ENCODE measurements at places on chromosomes 7 and 10.
A peak's percentile ranks its signal among the peaks of the same experiment; 100 is the strongest.

DNA sequence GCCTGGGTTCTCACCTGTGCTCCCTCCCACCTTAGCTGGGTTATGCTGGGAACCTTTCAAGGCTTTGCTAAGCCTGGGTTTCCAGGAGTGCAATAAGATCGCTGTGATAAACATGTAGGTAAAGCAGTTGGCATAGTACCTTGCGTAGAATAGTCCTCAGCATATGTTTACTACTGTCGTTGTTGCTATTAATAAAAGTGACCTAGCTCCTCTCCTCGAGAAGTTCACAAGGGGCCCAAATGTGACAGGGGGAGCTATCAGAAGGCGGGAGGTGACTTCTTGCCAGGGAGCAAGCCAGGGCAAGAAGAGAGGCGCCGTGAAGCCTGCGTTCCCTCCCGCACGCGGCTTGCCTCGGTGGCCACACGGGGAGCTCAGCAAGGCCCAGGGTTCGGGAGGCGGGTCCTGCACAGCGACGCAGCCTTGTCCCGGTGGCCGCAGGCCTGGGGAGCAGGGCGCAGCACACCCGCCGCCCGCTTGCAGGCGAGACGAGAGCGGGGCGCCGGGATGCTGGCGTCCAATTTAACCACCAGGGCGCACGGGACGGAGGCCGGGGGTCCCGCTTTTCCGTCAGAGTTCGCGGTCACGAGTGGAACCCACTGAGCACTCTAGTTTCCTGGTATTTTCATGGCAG lies 106.2 kb downstream of the SNX10 start:
- DNase-seq, result no peak

DNA sequence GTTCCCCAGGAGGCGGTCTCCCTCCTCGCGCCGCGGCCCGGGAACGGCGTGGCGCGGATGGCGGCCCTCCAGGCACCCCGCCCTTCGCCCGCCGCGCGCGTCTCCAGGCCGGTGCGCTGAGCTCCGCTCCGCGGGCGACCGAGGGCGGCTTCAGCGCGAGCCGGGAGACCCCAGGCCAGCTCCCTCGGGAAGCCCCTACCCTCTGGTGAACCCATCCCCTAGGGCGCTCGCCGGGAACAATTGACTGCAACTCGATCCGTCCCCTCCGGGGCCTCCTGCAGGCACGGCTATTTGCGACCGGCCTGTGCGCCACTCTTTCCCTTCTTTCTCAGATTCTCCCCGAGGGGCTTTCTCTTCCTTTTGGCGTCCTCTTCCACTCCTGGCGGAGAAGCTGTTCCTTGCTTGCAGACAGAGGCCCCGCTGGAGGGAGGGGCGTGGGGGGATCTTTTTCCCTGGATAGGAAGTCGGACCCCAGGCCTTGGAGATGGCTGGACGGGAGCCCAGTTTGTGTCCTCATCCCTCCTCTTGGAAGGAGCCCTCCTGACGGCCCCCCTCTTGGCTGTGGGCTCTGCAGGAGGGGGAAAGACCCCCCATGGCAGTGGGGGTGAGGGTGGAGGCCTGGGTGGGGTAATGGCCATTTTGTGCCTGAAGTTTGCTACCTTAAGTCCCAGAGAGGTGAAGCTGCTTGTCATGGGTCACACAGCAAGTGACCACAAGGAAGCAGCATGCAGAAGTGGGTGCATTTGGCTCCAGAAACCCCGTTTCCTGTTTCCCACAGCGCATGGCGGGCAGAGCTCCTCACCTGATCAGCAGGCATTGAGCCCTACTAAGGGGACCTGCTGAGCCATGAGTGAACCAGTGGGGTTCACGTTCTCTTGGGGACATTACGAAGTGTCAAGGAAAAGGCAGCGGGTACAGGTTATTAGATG lies 171.2 kb upstream of the TNRC18 start:
- DNase-seq, result no peak

DNA sequence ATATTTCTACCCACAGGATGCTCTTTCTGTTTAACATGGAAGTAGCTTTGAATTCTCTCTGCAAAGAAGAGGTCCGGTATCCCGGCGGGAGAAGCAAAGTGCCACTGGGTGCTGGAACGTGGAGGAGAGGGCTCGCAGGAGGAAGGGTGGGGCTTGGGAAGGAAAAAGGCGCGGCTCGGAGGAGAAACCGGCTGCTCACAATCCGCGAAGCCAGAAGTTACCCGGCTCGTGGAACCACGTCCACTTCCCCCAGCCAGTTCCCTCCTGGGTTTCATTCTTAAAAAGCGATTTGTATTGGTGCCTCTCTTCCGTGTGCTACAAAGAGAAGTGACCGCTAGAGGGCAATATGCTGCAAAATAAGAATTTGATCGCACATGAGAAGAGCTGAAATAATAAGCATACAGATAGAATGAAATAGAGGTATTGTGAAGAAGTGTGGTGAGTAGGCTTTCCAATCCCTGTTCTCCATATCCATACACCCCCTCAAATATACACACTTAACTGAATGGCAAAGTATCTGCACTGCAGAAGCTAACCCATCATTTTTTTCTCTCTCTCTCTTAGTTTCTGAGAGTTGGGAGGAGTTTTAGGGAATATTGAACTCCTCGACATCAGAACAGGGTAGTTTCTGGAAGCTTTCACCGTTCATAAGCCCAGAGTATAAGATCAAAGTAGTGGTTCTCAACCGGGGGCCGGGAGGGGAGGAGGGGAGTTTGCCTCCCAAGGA lies 31.1 kb downstream of the TRIL start:
- peak; percentile 76 for DNase-seq

GRCh38 chr10:115092555-115093285 lies 445 bp upstream of the ATRNL1 start:
- DNase-seq, result peak; percentile 5

DNA sequence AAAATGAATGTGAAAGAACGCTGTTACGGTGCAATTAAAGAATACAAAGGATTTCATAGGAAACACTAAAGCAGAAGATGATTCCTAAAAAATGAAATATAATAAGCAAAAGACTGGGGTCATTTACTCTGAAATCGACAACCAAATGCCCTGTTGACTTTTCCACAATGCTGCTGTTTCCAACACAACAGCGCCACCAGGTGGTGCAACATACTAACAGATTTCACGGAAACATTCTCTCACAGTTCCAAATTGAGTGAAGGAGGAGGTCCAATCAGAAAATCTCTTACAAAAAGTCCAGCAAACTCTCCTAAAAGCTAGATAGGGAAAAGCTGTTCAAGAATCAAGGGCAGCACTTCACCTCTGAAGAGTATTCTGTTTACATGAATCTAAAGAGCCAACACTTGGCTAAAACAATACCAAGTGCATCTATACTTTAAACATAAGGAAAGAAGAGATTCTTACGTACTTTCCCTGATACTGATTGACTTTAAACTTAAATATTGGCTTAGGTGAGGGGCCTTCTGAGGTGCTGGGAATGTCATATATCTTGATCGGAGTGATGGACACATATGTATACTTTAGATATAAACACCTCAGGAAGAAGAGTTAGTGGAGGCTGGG lies 55.9 kb downstream of the UPF2 start:
- peak; percentile 78 for DNase-seq

DNA sequence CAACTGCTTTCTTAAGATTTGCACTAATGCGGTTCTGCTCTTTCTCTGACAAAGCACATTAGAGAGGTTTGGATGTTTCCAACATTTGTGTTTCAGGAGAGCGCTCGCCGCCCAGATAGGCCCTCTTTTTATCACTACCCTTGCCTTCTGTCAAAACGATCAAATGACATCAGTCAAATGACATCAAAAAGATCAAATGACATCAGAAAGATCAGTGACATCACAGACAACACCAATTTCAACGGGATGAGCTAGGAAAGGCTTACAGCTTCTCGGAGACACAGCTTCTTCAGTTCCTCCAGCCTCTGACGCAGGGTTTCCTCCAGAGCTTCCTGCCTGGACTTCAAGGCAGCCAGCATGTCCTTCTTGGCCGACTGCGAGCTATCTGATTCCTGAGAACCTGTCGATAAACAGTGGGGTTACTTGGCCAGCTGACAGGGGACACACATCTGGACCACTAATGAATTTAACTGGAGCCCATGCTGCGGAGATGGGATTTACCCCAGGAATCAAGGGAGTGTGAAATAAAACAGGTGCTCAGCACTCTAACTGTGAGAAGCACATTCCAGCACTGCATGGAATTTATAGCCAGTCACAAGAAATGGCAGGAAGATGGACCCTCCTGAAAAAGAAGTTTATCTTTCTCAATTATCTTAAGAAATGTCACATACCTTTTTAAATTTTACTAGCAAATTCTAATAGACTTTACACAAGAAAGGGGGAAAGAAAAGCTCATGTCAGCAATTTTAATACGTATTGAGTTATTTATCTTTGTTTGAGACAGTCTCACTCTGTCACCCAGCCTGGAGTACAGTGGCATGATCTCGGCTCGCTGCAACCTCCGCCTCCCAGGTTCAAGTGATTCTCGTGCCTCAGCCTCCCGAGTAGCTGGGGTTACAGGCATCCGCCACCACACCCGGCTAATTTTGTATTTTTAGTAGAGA lies 88.2 kb downstream of the PRPF18 start:
- no peak for DNase-seq

DNA sequence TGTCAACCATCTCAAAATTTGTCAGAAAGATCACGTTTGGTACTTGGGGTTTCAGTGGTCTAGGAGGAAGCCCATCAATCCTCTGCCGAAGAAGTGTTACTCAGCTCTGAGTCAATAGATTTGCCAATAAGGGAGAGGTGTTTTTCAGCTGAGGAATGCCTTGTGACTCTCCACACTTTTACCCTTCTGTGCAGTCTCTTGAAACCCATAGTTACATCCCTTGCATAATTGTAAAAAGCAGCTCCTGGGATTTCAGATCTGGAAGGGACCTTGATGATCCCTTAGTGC lies 47.5 kb downstream of the INSYN2A start:
- DNase-seq, result peak; percentile 95

DNA sequence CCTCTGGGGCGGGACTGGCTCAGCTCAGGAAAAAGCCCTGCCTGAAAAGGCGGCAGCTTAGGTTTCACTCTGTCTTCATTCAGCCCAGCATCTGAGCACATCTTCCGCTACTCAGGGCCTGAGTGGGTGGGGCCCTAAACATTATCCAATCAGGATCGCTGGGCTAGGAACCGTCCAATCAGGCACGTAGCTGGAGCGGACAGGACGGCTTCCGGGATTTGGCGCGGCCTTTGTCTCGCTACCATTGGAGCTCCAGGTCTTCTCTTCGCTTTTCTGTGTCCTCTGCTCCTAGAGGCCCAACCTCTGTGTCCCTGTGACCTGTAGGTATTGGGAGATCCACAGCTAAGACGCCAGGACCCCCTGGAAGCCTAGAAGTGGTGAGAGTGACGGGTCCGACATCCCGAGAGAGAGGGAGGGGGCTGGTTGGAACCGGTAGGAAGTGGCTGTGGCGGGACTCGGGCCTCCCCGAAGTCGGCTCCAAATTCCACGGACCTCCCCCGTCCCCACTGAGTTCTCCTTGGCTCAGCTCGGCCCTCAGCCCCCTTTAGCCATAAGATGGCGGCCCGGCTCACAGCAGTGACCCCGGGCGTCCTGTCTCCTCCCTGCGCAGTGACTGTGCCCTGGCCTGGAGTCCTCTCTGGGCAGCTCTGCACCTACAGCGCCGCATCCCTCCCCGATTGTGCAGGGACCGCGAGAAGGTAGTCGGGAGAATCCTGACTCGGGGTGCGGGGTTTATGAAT lies 99.1 kb downstream of the ZNF680 start:
- DNase-seq, result peak; percentile 5

- no peak for DNase-seq
Measured at GRCh38 chr7:98469088-98469487, 68.2 kb upstream of the BAIAP2L1 start.

DNA sequence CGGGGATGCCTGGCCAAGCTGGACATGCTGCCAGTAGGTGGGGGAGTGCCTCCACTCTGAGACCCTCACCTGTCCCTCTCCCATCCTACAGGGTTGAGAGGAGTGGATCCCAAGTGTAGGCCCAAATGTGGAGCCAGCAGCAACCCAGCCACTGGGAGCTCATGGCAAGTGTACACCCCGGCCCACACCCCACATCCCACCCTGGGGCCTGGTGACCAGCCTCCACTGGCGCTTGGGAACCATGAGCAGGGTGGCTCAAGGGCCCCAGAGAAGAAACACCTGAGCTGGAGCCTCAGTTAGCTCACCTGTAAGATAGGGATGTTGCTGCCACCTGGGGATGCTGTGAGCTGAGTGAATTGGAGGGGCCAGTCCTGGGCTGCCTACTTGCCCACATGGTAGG lies 10.4 kb upstream of the RET start:
- DNase-seq, result no peak

DNA sequence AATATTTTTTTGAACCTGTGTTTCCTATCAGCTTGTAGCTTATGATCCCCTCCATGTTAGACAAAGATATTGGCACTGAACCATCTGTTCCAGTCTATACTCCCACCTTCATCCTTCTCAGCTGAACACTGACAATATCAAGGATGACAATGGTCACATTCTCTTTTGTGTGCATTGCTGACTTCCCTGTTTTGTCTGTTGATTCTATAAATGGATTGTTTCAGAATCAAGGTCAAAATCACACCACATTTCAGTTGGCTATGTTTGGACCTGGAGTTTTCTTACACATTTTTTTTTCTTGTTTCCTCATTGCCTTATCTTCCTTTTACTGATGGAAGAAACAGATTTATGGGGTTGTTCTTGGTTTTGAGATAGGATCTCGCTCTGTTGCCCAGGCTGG lies 11.3 kb upstream of the SMURF1 start:
- no peak for DNase-seq

DNA sequence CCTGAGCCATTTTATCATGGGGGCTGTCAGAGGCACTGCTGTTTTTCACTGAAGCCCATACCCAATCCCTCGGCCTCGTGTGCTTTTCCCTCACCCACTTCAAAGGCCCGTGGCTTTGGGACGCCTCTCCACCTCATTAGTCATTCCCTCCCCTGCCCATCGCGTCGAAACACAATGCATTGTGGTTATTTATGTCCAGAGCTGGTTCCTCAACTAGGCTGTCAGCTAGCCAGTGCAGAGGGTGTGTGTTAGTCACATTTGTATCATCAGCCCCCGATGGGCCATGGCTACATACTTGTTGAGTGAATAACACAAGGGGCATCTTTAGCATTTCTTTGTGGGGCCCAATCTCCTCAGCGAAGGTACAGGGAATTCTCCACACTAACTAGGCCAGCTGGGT lies 3.8 kb upstream of the CRCP start:
- DNase-seq, result peak; percentile 89

- DNase-seq, result no peak
Measured at GRCh38 chr7:115511330-115511729, 519.2 kb downstream of the TFEC start.

- DNase-seq, result no peak
Measured at GRCh38 chr7:19305698-19306097, 160.5 kb upstream of the FERD3L start.

GRCh38 chr10:12540341-12540781 lies 191.0 kb downstream of the CAMK1D start:
- DNase-seq, result peak; percentile 23

DNA sequence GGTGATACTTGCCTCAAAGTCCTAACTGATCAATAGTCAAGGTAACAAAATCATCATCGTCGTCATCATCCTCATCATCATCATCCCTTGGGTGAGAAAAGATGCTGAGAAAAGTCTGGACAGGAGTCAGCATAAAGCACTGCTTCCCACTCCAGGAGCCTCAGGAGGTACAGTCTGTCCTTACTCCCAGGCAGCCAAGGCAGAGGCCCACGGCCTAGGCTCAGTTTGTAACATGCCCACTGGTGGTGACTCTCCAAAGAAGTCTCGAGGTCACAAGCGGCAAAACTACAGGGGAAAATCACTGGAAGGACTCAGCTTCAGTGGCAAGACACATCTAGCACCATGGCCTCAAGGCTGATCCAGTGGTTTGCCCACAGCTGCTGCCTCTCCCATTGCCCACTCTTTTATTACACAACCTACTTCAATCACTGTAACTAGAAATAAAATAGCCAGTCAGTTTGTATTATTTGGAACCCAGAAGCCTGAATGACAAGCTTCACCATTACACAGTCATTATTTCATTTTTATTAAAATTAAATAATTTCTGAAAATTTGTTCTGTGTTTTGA lies 150.4 kb downstream of the SRPK2 start:
- DNase-seq, result no peak

- DNase-seq, result no peak
Measured at GRCh38 chr7:123821320-123821719, 23.6 kb upstream of the HYAL4 start.
